ENCODE measurements at places on chromosomes 3 and 15.
A peak's percentile ranks its signal among the peaks of the same experiment; 100 is the strongest.

- peak; percentile 85 for DNase-seq
Measured at GRCh38 chr15:52228921-52229320, 37.7 kb upstream of the GNB5 start.

GRCh38 chr3:64074060-64074459, 50.8 kb upstream of the PSMD6 start:
- no peak for DNase-seq

DNA sequence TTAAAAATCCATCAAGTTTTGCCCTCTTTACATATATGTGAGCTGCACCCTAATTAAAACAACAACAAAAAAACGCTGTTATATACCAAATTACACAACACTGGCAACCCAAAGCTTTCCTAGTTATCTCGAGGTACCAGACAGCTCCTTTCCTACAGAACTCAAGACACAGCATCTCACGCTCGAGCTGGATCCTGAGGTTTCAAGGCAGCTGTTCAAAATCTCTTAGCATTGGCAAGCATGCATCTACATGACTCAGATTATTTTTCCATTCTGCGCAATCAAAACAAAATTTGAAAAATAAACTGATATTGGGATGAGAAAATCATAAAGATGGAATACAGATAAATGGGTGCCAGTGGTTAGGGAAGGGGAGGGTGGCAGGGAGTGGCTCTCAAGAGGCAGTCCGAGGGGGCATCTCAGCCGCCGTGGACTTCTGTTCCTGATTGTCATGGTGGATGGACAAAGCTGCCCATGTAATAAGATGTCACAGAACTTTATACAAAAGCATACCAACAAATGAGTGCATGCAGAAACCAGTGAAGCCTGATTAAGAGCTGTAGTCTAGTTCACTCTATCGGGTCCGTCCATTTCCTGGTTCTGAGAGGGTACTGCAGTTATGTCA, 91.5 kb downstream of the ADAMTS17 start:
- no peak for DNase-seq

DNA sequence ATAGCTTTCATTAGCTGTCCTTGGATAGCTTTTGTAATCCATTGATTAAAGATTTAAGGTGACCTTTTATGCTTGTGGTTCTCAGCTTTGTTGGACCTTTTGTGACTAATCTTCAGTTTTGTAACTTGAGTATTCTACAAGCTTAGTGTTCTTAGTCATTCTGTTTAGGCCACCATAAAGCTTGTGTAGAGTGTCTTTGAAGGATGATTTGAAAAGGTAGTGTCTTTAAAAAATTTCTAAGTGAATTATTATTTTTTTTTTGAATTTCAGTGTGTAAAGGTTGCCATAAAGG, 7.5 kb downstream of the MORF4L1 start:
- DNase-seq, result no peak

- DNase-seq, result no peak
Measured at GRCh38 chr3:32841867-32842470, 24.2 kb downstream of the TRIM71 start.

All from germinal center (tissue), 1 donor.